ENCODE measurements at places on chromosomes 1 and 21.
A peak's percentile ranks its signal among the peaks of the same experiment; 100 is the strongest.

GRCh38 chr1:12487520-12487919 lies 130.5 kb downstream of the DHRS3 start:
- no peak for DNase-seq

GRCh38 chr1:208108213-208108608 lies 136.0 kb downstream of the PLXNA2 start:
- DNase-seq, result no peak

DNA sequence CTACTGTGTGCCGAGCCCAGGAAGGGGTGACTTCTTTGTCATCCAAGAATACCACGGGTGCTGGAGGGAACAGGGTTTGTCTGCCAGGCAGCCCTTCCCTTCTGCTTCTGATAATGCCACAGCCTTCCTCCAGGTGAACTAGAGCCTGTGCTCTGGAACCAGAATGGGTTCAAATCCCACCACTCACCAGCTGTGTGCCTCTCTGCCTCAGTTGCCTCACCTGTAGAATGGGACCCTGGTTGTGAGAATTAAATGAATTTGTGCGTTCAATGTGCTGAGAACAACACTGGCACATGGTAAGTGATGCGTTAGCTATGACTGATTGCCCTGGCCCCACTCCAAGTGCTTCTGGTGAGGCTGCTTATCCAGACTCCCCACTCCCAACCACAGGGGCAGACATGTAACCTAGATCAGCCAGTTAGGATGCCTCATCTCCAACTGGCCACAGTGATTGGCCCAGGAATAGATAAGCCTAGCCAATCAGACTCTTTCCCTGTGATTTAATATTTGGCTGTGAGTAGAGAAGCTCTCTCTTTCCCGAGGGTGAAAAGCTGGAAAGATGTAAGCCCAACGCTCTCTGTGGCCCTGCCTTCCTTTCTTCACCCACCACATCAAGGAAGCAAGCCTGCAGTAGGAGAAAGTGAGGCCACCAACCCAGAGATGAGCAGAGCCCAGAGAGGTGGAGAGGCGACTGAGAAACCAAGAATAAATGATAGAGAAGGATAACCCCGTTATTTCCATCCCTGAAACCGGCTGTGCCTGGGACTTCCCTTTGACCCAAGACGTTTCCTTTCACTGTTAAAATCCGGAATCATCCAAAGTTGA lies 20.8 kb upstream of the LAPTM5 start:
- DNase-seq, result no peak

DNA sequence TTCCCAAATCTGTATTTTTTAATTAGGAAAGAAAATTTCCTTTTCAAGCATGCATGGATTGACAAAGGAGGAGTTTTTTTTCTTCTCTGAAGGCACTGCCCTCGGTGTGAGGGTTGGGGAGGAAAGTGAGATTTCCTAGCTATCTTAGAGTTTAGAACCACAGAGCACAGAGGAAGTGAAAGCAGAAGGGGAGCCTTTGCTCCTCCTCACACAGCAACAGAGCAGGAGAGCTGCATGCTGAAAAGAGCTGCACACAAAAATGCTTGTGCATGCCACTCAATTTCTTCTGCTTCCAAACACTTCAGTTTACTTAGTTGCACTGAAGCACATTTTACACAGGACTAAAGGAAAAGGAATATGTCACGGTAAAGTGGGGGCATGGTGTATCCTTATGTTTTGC lies 308.1 kb downstream of the GPATCH2 start:
- no peak for DNase-seq

DNA sequence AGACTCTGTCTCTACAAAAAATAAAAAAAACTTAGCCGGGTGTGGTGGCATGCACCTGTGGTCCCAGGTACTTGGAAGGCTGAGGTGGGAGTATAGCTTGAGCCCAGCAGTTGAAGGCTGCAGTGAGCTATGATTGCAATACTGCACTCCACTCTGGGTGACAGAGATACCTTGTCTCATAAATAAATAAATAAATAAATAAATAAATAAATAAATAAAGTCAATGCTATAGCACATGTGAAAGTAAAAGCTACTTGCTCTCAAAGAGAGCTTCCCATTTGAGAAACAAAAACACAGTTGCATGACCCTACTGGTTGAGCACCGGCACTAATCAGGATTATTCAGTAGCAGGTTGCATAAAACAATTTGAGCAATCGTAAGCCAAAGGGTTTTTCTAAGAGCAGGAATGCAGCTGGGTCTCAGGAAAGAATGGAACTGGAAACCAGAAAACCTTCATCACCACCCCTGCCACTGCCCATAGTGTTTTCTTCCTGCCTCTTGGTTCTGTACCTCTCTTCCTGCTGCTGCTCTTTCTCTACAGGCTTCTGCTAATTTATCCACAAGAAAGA lies 29.3 kb upstream of the DNAH14 start:
- no peak for DNase-seq

DNA sequence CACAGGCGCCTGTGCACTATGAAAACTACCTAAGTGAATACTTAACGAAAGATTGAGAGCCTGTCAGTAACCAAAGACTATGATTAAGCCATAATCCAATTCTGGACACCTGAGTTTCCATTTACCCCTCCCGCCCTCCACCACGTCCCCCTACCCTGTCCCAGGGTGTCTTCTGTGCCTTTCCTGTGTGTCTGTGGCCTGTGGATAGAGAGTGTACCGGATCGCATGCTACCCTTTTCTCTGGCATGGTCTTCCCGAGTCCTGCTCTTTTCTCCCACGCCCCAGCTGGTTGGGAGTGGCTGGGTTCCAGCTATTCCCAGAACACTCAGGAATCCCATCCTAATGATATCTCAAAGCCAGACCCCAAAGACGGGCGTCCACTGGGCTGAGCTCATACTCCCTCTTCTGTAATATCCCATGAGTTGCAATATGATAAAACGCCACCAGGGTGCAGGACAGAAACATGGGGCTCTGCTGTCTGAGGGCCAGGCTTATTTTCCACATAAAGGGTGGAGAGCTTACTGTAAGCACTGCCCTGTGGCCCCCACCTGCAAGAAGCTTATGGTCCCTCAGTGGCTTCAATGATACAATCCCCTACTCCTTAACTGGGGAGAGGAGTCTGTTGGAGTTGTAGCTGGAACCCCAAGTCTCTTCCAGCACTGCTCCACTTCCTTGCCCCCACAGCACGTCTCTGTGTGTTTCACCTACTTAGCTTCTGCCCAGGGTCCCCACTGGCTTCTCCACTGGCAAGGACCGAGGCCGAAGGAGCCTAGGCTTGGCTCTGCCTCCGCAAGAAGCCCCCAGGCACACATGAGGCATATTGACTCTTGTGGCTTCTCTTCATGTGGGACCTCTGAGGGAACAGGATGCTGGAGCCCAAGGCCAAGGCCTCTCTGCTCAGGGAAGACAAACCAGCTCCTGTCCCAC lies 17.6 kb upstream of the ALX3 start:
- DNase-seq, result no peak

GRCh38 chr1:100075773-100076172 lies 57.0 kb downstream of the SASS6 start:
- DNase-seq, result no peak

- DNase-seq, result no peak
Measured at GRCh38 chr1:181608948-181609347, 125.6 kb downstream of the CACNA1E start.

DNA sequence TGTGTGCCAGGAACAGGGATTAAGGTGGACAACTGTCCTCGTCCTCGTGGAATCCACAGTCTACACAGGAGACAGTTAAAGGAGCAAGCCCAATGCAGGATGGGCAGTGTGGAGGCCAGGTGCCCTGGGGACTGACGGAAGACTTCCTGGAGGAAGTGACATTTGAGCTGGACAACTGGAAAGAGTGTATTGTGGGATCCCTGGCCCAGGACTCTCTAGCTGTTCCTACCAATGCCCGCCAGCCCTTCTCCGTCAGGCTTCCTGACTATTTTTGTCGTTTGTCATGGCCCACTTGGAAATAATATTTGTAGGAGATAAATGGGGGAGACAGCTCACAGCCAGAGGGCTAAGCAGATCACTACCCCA lies 235.3 kb downstream of the TOMM20 start:
- DNase-seq, result no peak

DNA sequence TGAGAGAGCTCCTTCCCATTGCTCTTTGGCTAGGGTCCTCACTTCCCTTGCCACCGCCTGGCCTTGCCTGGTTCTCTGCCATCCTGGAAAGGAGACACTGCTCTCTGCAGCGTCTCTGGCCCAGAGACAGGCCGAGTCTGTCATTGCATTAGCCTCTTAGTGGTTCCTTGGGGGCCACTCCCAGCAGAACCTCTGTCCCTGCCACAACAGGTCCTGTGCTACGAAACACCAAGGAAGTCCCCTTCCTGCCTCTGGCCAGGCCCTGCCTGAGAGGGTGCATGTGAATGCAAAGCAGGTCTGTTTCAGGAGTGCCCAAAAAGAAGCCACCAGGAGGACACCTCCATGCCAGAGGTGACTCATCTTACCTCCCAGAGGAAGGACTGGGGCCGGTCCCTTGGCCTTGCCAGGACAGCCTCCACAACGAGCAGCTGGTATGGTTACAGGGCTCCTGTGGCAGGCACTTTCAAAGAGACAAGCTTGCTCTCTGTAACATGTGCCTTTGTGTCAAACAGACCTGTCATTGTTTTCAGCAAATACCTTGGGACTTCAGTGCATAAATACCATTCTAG lies 59.6 kb downstream of the VPS26C start:
- DNase-seq, result no peak

DNA sequence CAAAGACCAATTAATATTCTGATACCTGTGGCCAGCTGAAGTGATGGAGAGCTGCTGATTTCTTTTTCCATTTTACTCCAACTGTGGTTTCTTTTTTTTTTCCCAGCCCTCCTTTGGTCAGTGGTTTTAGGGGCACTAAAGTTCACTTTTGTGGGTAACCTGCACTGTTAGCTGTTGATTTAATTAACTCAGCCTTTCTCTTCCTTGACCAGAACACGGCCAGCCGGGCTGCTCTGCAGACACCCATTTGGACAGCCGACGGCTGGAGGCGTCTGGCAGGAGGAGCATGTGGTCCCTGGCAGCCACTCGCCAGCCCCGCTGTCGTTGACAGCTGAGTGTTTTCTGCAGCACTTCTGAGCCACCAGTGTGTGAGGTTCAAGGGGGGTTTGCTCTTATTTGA lies 136.2 kb upstream of the RUNX3 start:
- peak; percentile 53 for DNase-seq

GRCh38 chr1:111980686-111981085 lies 8.8 kb downstream of the KCND3 start:
- no peak for DNase-seq

GRCh38 chr21:26967062-26967913 lies at the start of gene ADAMTS5:
Gene ADAMTS5 (minus strand): TSS chr21:26967088. CDS start chr21:26966391, 697 bp downstream.
- no peak for DNase-seq

DNA sequence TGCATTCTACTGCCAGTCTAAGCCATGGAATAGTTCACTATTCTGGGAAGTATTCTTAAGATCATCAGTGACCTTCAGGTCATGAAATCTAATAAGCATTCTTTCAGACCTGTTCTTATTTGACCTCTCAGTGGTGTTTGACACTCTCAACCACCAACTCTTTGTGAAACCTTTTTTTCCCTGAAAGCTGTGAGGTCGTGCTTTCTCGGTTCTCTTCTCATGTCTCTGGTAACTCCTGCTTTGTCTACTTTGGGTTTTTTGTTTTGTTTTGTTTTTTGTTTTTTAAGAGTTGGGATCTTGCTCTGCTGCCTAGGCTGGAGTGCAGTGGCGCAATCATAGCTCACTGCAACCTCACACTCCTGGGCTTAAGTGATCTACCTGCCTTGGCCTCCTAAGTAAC lies 56.3 kb downstream of the POU2F1 start:
- DNase-seq, result no peak

DNA sequence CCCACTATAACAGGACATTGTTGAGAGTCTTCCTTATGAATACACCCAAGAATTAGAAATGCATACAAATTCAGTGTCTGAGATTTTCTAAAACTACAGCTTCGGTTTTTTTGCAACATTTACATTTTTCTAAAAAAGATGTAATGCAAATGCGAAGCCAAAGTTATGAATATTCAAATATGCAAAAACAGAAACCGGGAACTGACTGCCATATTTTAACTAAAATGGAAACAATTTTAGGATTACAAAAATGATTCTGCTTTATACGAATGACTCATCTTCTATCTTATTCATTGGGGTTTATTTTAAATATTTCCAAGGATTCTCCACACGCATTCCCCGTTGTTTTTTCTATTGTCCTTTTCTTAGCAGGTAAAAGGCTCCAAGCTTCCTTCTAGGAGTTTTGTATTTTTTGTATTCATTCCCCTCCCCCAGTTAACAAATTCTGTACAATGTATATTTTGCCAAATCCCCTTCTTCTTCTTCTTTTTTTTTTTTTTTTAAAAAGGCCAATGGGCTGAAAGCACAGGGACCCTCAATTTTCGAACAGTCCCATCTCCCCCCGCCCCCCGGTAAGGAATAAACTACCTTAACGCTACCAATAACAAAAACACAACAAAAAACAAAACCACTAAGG lies 1.0 kb downstream of the ARPC5 start:
- DNase-seq, result no peak

DNA sequence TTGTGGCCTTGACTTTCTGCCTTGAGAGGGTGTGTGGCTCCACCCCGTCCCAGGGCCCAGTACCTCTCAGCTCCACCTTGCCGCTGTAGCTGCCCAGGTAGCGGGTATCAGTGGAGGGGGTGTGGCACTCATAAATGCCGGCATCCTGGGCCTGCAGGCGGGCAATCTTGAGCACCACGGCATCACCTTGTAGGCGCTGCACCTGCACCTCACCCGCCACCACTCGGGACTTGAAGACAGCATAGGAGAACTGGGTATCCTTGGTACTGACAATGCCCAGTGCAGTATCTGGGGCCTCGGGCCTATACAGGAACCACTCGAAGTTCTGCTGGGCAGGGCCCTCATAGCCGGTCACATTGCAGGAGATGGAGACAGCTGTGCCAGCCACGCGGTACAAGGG lies 3.6 kb downstream of the IGSF8 start:
- DNase-seq, result no peak

Measured in CD8-positive, alpha-beta T cell (primary cell).